GM20000 (cell line): ENCODE measurements at places on chromosomes 11 and 22.

DNA sequence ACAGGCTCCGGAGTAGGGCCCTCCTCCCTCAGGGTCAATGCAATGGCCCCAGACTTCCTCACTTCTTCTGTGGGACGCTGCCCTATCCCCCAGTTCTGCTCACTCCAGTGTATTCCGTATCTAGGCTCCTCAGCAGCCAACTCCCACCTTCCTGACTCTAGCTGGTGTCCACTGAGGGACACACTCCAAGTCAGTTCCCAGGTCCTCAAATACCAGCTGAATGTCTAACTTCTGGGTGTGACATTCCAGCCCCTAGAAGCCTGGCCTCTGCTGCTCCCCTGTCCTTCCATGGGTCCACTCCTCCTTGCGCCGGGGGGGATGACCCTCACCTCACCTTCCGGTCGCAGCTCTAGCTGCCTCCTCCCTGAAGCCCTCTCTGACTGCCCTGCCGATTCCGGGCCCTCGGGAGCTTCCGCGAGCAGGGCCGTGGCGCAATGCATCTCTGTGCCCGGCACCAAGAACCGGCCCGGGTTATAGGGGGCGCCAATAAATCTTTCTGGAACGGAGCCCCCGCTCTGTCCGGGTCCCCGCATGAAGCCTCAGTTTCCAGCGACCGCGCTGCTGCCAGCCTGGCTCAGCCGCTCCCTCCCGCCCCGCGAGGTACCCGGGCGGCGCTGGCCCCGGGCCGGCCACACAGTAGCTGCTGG lies 15.4 kb downstream of the BAD start:
- no peak for DNase-seq

GRCh38 chr11:111586388-111586831 lies 15.8 kb upstream of the SIK2 start:
- DNase-seq = peak; percentile 50

DNA sequence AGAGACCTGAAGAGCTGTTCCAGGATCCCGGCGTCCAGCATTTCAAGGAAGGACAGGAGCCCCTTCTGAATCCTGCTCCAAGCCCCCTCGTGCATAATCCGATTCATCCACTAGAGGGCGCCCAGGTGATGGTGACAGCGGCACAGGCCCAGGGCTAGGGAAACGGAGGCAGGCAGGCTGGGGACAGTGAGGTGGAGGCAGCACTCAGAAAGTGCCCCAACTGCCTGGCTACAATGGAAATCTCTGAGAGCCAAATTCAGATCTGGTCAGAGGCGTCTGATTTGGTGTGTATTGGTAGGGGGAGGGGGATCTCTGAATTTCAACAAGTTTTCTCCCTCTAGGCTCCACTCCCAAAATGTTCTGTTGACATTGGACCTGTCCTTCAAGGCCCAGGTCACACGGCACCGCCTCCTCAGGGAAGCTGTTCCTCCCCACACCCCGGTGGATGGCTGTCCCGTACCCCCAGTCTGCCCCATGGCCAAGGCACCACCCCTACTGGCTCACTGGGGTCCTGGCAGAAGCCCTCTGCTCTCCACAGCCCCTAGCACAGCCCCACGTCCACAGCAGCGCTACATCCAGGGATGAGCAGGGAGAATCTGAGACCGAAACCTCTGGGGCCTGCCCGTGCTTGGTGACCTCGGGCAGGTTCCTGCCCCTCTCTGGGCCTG lies 142.9 kb downstream of the CRYBB2 start:
- DNase-seq = peak; percentile 87

GRCh38 chr11:86610559-86611341 lies 61.7 kb downstream of the ME3 start:
- DNase-seq = no peak

- DNase-seq = no peak
These were observed 32.7 kb downstream of the ARHGAP42 start for GRCh38 chr11:100719809-100720221.

GRCh38 chr22:42067671-42068251 lies 2.9 kb downstream of the NAGA start:
- DNase-seq = no peak

- peak; percentile 50 for DNase-seq
These were observed 1336.2 kb downstream of the BRD1 start for GRCh38 chr22:48491451-48491941.

DNA sequence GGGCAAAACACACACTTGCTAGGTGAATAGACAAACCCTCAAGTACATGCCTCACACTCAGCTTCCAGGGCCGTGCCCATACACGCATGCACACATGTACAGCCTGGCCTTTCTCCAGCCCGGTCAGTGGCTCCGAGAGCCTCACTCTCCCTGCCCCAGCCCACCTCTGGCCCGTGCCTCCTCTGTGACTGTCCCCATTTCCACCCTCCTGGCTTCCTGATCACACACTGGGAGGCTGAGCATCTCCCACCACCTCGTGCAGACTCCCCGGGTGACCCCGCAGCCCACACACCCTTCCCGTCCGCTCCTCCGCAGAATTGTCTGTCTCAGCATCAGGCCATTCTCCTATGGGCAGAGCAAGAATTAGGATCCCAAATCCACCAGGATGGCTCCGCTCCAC lies 634.1 kb downstream of the TBC1D22A start:
- DNase-seq = no peak

DNA sequence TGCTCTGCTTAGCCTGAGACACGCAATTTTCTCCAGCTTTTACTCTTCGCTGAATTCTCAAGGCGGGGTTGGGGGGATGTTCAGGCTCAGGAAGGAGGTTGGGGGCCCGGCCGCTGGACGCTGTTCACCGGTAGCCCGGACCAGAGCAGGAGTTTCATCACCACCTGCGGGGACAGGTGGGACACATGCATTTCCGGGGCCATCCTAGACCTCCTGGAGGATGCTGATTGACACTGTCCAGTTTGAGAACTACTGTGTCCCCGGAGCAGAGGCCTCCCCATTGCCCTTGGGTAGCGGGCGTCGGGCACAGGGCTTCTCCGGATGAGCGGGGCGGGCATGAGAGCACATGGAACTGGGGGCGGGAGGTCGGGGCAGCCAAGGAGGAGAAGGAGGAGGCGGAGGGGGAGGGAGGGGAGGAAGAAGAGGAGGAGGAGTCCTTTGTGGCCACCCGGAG lies 144.0 kb upstream of the GRK3 start:
- DNase-seq = no peak

GRCh38 chr11:120184946-120185705 lies 25.7 kb upstream of the OAF start:
- DNase-seq = no peak

- no peak for DNase-seq
These were observed 63.4 kb downstream of the TSPAN18 start for GRCh38 chr11:44790211-44790610.

- no peak for DNase-seq
These were observed 26.6 kb downstream of the RELT start for GRCh38 chr11:73402834-73403185.

DNA sequence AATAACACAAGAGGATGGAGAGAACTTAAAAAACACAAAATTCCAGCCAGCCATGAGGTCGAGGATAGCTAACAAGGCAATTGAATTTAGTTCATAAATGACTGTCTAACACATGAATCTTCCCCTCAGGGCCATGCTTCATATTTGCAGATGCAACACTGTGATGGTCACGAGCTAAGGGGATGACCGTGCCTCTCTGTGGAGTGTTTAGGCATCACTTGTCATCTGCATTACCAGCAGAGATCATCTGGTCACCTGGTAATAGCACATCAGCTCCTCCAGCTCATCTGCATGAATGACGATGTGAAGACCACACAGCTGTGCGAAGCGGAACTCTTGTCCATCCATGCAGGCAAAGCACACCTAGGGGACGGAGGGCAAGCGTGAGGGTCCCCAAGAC lies 20.9 kb upstream of the SLC25A1 start:
- DNase-seq = no peak
